ENCODE measurements at places on chromosomes 6 and 20.

DNA sequence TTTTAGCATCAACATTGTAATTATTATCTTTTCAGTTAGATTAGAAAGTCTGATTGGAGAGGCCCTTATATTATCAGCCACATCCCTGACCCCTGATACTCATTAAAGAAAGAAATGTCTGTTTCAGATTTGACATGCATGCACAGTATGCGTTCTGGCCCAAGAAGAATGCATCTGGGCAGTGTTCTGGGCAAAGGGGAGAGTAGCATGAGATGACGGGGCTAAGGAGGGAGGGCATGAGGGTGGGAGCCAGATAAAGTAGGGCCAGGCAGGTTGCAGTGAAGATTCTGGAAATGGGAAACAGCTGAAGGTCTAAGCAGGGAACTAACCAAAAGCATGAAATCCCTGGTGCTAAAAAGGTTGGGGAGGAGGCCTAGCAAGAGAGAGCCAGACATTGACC, 7.3 kb downstream of the SAYSD1 start:
- H3K36me3 ChIP-seq, result no peaks in the 10 kb centered on the region
- no peaks in the 10 kb centered on the region for H3K27me3 ChIP-seq
- no peak for DNase-seq
- no peak overlapping the region for H3K4me3 ChIP-seq

DNA sequence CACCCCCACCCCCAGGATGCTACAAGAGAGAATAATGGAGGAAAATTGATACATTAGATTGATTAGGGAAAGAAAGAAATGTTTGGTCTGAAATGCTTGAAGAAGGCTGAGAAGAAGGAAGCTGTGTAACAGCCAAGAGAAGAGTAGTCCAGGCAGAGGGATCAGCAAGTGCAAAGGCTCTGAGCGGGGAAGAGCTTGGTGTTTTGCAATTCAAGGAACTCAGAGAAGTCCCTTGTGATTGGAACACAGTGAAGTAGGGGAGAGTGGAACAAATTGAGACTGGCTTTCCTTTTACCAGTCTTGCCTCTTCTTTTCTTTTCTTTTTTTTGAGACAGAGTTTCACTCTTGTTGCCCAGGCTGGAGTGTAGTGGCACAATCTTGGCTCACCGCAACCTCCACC, 76.6 kb upstream of the CHD6 start:
- peaks cover 16% of the 10 kb centered on the region for H3K4me1 ChIP-seq
- no peak overlapping the region for H3K27ac ChIP-seq
- H3K36me3 ChIP-seq, result no peaks in the 10 kb centered on the region
- no peak for DNase-seq
- peak overlapping the region; percentile 67 for H3K4me3 ChIP-seq

DNA sequence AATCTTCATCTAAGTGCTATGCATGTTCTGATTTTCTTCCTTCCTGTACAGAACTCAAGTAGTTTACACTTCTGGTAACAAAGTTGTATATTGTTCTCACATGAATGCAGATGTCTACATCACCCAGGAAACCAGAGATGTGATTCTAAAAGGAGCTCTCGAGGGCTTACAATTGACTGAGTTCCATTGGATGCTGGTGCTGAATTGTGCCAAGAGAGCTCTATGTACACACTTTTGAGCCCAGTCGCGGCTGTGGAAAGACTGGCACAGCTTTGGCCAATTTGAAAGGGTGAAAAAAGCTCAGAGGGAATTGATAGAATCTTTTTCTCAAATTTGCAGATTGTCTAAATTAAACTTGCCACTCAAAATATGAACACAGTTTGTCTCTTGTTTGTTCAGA, 340.7 kb downstream of the LMBRD1 start:
- H3K36me3 ChIP-seq, result no peaks in the 10 kb centered on the region
- no peak for DNase-seq
- no peak overlapping the region for H3K27ac ChIP-seq
- no peaks in the 10 kb centered on the region for H3K4me1 ChIP-seq
- H3K4me3 ChIP-seq, result no peak overlapping the region

- no peak for DNase-seq
- H3K36me3 ChIP-seq, result no peaks in the 10 kb centered on the region
- no peaks in the 10 kb centered on the region for H3K27me3 ChIP-seq
- peaks cover 37% of the 10 kb centered on the region for H3K4me1 ChIP-seq
- H3K27ac ChIP-seq, result no peak overlapping the region
Measured at GRCh38 chr20:19890445-19891051, 126.6 kb upstream of the NAA20 start.

DNA sequence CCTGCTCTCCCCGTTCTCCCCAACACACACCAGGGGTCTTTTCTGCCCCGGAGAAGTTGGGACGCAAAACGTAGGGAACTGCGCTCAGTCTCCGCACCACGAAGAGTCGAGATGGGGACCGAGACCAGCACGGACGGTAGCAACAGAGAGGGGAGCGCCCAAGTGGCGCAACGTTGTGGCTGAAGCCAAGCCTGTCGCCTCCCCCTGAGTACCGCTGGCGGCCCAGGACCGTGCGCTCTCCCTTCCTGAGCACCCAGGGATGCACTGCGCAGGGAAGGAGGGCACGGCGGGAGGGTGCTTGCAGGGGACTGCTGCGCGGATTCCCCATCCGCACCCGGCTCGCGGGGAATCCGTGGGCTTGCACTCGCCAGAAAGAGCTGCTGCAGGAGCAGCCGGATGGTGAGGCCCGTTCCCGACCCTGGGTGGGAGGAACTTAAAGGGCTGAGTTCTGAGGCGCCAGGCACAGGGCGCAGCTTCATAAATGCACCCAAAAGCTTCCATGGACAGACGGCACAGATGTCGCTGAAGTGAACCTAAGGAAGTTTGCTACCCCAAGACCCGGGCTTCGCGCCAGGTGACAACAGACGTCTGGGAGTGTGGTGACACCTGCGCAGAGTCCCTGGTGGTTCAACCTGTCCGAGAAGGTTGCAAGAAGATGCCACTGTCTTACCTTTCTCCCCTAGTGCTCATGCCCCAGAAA, 178.7 kb downstream of the TBXT start:
- no peak for DNase-seq
- no peak overlapping the region for H3K4me3 ChIP-seq
- no peaks in the 10 kb centered on the region for H3K36me3 ChIP-seq
- H3K27ac ChIP-seq, result no peak overlapping the region
- no peaks in the 10 kb centered on the region for H3K4me1 ChIP-seq

DNA sequence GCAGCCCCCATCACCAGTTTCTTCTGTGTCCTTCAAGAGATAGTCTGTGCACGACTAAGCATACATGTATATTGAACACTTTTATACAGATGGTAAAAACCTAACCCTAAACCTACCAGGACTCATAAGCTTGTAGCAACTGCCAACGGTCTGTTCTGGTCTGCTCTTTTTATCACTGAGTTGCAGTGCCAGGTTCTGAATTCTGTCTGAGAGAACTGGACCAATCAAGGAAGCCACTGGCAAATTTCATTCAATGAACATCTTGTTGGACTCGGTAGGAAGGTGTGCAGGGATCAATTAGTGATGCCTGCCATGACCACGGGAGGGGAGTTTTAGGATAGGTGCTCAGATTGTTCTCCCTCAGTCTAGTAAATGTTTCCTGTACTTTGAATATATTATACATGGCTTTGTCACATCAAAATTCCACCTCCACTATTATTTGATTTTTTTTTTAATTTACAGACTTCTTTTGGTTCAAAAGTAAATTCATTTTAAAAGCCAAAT, 146.8 kb downstream of the EYA2 start:
- H3K27me3 ChIP-seq, result peaks cover 2% of the 10 kb centered on the region
- no peak for DNase-seq
- H3K4me1 ChIP-seq, result no peaks in the 10 kb centered on the region
- no peak overlapping the region for H3K27ac ChIP-seq

GRCh38 chr6:113528111-113528510, 329.0 kb upstream of the MARCKS start:
- no peak for DNase-seq
- no peak overlapping the region for H3K27ac ChIP-seq
- no peak overlapping the region for H3K4me3 ChIP-seq
- peaks cover 7% of the 10 kb centered on the region for H3K4me1 ChIP-seq
- no peaks in the 10 kb centered on the region for H3K36me3 ChIP-seq
- H3K27me3 ChIP-seq, result no peaks in the 10 kb centered on the region

- H3K27ac ChIP-seq, result no peak overlapping the region
- H3K4me1 ChIP-seq, result peaks cover 41% of the 10 kb centered on the region
- H3K36me3 ChIP-seq, result no peaks in the 10 kb centered on the region
Measured at GRCh38 chr20:1637755-1638154, 17.9 kb upstream of the SIRPB1 start.

GRCh38 chr6:41502917-41503671, 43.1 kb upstream of the FOXP4 start:
- no peak overlapping the region for H3K27ac ChIP-seq
- no peak for DNase-seq
- peaks cover 77% of the 10 kb centered on the region for H3K4me1 ChIP-seq
- no peaks in the 10 kb centered on the region for H3K27me3 ChIP-seq

GRCh38 chr20:37956107-37956585, 53.2 kb downstream of the VSTM2L start:
- H3K4me1 ChIP-seq, result peaks cover 16% of the 10 kb centered on the region
- H3K27ac ChIP-seq, result no peak overlapping the region
- no peak overlapping the region for H3K4me3 ChIP-seq
- H3K36me3 ChIP-seq, result no peaks in the 10 kb centered on the region

GRCh38 chr20:64210656-64211369, 44.7 kb upstream of the PCMTD2 start:
- no peak overlapping the region for H3K27ac ChIP-seq
- no peak for DNase-seq
- peaks cover 63% of the 10 kb centered on the region for H3K4me1 ChIP-seq
- no peaks in the 10 kb centered on the region for H3K36me3 ChIP-seq
- peaks cover 32% of the 10 kb centered on the region for H3K27me3 ChIP-seq

GRCh38 chr20:63433351-63433750, 39.1 kb downstream of the KCNQ2 start:
- no peak for DNase-seq
- H3K4me1 ChIP-seq, result no peaks in the 10 kb centered on the region
- no peak overlapping the region for H3K4me3 ChIP-seq
- H3K27me3 ChIP-seq, result peaks cover 44% of the 10 kb centered on the region
- H3K27ac ChIP-seq, result no peak overlapping the region

GRCh38 chr6:40545954-40546353, 41.2 kb downstream of the LRFN2 start:
- H3K36me3 ChIP-seq, result no peaks in the 10 kb centered on the region
- no peak for DNase-seq
- H3K4me3 ChIP-seq, result no peak overlapping the region
- no peak overlapping the region for H3K27ac ChIP-seq

DNA sequence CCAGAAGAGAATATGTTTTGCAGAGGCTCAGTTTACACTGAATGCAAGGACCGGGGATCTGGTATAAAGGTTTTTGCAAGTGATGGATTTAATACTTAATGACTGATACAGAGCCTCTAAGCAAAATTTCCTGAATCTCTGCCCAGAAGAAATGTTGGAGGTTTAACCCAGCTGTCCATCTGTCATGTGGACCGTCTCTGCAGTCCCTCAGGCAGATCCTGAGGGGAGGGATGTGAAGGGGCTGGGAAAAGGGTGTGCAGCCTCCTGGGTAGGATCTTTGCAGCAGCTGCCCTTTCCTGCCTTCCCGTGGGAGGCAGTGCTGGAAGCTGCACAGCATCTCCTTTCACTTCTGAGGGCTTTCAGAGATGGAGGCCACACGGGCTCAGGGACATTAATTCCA, 207.0 kb downstream of the SLC24A3 start:
- H3K27me3 ChIP-seq, result no peaks in the 10 kb centered on the region
- H3K4me1 ChIP-seq, result no peaks in the 10 kb centered on the region
- DNase-seq, result no peak
- H3K27ac ChIP-seq, result no peak overlapping the region
- H3K36me3 ChIP-seq, result no peaks in the 10 kb centered on the region

GRCh38 chr6:3894590-3895311, 45.6 kb downstream of the FAM50B start:
- no peak for DNase-seq
- H3K36me3 ChIP-seq, result no peaks in the 10 kb centered on the region
- H3K4me1 ChIP-seq, result peaks cover 64% of the 10 kb centered on the region
- H3K27me3 ChIP-seq, result no peaks in the 10 kb centered on the region
- H3K27ac ChIP-seq, result no peak overlapping the region

DNA sequence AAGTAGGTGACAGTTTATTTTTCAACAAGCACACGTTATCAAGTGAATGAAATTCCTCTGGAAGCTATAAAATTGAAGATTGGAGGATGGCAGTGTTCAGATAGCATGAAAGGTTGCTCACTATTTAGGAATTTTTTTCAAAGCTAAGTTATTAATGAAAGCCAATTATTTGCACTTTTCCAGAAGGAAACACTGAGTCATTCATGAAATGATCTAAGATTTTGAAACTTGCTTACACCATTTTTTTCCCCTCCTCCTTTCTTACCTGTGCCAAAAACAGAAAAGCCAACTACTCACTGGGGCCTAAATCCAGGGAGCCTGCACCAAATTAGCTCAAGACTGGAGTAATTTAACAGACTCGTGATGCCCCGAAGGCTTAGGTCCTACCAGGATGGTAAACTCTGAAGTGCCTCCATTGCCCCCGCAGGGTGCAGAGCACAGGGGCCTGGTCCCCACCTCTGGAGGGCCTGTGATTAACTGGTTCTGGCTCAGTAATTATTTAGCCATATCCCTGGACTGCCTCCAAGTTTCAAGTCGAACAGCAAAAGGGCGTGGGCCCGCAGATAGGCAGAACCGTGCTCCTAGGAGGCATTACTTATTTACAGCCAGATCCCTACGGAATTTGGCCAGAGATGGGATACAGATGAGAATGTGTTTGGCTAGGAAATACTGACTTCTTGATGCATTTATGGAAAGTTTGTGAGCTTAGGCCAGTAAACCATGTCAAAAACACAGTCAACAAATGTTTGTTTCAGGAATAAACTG, 28.0 kb upstream of the ZNF217 start:
- H3K4me3 ChIP-seq, result peak overlapping the region; percentile 66
- H3K27ac ChIP-seq, result peak overlapping the region; percentile 93
- H3K27me3 ChIP-seq, result no peaks in the 10 kb centered on the region
- H3K36me3 ChIP-seq, result no peaks in the 10 kb centered on the region
- peak; percentile 45 for DNase-seq
- peaks cover 38% of the 10 kb centered on the region for H3K4me1 ChIP-seq

DNA sequence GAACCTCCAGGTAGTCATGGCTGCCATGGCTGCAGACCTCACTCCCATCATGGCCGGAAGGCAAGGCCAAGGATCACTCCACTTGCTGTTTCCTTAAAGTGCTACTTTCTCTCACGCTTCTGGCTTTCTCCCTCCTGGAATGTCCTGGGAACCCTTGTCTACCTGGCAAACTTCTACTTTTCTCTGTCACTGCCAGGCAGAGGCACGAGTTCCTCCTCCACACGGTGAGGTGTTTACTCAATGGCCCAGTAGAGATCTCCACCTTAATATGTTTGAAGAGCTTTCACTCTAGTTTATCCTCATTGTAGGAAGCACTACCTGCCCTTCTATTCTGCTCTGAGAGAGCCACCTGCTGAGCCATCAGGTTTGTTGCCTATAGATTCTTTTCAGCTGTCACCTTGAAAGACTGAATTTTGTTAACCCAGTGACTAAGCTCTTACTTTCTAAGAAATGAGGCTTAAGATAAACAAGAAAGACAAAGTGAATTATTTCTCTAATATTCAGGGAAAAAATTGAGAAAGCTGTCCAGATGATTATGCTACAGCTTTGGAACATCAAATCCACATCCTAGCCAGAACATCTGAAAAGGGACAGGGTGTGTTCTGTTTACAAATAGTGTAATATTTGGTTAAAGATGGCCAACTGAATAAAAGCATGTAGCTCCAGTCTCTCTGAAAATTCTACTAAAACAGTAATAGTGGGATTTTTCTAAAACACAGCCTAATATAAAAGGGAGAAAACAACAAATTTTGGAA, 54.9 kb downstream of the PLAGL1 start:
- no peak for DNase-seq
- no peaks in the 10 kb centered on the region for H3K36me3 ChIP-seq
- H3K4me1 ChIP-seq, result peaks cover 16% of the 10 kb centered on the region
- no peak overlapping the region for H3K4me3 ChIP-seq

- no peaks in the 10 kb centered on the region for H3K36me3 ChIP-seq
- no peaks in the 10 kb centered on the region for H3K27me3 ChIP-seq
- no peak for DNase-seq
- no peak overlapping the region for H3K4me3 ChIP-seq
Measured at GRCh38 chr6:2861060-2861821, 19.6 kb upstream of the SERPINB1 start.
